ENCODE measurements at places on chromosomes 7 and 10. TPM values are rescaled to one million over a fixed set of nuclear protein-coding genes. Genes with fewer than 3 reads are reported as not detected.

TMEM178B gene
- 40.7 TPM for polyA plus RNA-seq

WEE2 gene
- 0.34 TPM for polyA plus RNA-seq

SYT15B gene
- not detected for polyA plus RNA-seq

HEPACAM2 gene
- polyA plus RNA-seq: 0.24 TPM
